ENCODE measurements at places on chromosomes 2 and 18.

DNA sequence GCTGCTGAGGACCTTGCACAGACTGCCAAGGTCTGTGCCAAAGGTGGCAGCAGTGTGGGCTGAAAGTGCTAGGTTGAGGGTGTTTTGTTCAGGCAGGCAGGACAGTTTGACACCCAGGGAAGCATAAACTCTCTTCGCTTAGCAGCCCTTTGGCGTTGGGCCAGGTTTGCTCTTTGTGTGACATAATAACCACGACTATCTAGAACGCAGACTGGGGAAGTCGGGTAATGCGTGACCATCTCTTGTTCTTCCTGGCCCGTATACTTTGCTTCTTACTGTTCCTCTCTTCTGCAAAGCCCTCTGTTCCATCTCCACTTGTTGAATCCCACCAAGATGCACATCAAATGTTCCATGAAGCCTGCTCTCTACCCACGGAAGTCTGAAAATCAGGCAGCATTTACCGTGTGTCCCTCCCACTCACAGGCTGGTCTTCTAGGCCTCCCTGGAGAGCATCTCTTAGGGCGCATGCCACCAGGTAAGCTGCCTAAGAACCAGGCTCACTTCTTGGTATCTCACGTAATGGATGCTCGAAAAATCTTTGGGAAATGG lies 96.7 kb upstream of the LMAN1 start:
- no peak for DNase-seq

DNA sequence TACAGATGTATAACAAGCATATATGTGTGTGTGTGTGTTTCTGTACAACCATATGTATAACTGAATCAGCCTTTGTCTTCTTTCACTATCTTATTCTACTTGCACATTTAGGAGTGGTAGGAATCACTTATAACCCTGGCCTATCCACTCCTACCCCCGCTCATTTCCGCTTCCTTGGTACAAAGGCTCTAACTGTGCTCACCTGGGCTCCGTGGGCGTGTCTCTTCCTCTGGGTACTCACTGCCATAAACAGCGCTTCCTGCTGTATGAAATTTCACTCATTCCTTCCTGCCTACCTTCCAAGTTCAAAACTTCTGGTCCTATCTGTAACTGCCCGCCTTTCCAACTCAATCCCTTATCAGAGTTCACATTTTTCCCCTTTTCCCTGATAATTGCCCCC lies 815.5 kb downstream of the EPHA4 start:
- no peak for DNase-seq

DNA sequence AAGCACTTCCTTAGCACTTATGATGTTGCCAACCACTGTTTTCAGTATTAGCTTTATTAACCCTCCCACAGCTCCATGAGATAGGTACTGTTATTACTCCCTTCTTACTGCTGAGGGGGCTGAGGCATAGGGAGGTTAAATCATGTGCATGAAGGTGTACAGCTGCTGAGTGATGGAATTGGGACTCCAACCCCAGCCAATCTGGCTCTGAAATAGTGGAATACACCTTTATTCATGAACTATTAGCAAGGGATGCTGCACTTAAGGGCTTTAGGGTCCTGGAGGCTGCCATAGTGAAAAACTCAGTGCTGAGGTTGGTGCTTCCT lies 19.2 kb downstream of the SMARCAL1 start:
- DNase-seq: no peak

GRCh38 chr2:102449370-102449974 lies 23.6 kb upstream of the SLC9A4 start:
- peak; percentile 74 for DNase-seq

DNA sequence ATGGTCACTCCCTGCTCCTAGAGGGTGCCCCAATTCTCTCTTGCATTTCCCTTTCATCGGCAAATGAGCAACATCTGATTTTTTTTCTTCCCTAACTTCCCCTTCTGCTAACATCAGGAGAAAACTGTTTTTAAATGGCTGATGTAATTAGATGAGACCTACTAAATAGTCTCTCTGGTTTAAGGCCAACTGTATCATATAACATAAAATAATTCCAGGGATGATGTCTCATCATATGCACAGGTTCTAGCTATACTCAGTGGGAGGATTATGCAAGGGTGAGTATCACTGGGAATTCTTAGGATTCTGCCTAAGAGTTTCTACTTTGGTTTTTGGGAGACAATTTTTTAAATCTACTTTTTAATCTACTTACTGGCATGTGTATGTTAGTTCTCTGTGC lies 193.4 kb downstream of the PARD3B start:
- DNase-seq: no peak

DNA sequence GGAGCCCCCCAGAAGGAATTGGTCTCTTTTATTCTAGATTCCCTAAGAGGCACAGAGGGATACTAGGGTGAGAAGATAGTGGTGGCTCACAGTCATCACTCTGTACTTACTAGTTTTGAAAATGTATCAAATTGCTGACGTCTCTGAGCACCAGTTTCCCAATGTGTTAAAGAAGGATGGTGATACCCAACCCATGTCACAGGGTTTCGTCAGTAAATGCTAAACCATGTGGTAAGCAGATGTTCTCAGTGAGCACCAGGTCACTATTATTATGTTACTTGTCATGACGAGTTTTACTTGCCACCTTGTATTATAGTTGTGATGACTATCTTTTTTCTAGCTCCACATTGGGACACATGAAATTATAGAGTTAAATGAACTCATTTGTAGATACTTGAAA lies 54.7 kb downstream of the NEDD4L start:
- DNase-seq: no peak

- no peak for DNase-seq
Measured at GRCh38 chr2:198214114-198214596, 409.8 kb downstream of the PLCL1 start.

- no peak for DNase-seq
Measured at GRCh38 chr2:180978903-180979748, 1.3 kb upstream of the UBE2E3 start.

Data from stimulated activated CD4-positive, alpha-beta T cell treated with anti-CD3 and anti-CD28 coated beads, Interleukin-4, amount 100 ng/mL, for 1 hour (primary cell).